ENCODE measurements at places on chromosomes 11 and 22.

DNA sequence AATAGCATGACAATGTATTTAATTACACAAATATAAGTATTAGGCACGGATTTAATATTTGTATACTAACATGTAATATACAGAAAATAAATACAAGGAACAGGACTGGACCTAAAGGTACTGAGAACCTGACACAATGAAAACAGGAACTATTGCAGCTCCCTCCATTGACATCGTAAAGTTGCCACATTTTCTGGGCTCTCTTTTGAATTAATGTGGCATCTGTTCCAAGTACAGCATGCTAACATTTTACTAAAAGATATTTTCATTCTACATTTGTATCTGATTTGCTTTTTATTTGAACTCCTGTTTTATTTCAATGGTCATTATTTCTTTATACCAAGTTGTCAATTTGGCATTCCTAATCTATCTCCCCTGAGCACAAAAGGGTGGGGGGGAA is 15.3 kb downstream of the PHF21A start:
- no peak for DNase-seq

DNA sequence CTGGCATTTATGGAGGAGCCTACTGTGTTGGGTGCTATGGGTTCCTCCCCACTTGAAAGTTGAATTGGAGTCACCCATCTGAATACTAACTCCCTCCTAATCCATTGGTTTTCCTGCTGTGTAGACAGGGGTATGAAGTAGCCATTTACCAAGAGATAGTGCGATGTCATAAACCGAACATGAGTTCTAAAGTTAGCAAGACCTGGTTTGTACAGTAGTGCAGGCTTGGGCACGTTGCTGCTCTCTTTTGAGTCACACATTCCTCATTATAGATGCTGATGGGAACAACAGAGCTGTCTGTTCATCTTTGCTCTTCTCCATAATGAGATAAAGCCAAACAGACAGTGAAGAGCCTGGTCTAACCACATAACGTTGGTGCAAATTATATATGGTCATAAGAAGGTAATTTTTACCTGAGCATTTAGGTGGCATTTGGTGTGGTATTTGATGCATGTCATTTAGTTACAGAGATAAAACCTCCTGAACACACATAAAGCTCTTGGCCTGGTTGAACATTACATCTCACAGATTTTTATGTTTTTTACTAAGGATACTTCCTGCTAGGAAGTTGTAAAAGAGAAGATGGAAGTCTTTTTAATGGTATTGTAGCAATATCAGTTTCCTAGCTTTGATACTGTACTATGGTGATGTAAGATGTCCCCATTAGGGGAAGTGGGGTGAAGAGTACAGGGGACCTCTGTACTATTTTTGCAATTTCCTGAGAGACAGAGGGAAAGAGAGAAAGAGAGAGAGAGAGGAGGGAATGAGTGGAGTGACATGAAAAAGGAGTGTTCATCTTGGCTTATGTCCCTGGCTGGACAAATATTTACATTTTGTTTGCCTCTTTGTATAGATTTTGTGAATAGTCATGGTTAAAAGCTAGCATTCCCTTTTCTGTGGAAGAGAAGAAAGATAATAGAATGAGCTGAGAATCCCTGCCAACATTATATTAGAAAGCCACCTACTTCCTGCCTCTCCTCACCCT is 27.9 kb downstream of the GRAP2 start:
- DNase-seq, result no peak

DNA sequence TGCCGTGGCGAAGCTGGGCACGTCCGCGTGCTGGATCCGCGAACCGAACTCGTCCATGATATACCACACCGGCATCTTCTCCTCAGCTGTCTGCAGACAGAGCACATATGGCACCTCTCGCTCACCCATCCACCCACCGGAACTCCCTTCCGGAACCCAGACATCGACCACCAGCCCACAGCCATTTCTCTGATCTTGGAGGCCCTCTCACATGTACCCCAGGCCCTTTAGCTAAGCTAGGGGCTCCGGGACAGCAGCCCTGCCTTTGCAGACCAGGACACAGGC is 7.1 kb downstream of the TTLL12 start:
- DNase-seq, result no peak

DNA sequence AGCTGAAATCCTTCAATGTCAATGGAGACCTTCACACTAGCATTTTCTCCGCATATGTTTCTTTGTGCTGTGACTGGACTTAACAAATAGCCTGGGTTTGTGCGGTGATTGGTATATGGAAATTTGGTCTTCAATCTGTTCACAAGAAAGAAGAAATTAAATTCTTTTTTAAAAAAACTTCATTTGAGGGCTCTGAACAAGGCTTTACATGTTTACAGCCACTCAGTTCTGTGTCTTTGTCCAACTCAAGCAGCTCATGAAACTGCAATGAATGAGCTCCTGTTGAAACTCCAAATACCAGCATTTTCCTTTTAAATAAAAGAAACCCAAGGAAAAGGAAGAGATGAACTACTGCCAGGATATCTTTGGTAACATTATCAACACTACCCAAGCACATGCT is 57.3 kb downstream of the PIK3C2A start:
- no peak for DNase-seq

DNA sequence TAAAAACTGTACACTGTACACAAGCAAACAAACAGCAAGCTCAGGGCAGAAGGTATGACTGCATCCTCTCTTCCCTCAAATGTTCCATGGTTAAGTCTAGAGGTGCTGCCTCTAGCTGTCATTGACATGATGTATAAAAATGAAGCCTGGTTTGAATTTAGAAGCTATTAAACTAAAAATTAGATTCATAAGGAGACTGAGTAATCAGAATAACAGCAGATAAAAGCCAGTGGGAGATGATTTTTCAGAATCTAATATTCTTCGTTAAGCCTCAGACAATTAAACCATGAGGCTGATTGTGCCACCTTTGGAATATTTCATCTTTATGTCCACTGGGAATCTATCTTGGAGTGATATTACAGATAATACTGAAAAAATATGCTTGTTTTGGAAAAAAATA is 101.4 kb upstream of the ZC3H12C start:
- no peak for DNase-seq

DNA sequence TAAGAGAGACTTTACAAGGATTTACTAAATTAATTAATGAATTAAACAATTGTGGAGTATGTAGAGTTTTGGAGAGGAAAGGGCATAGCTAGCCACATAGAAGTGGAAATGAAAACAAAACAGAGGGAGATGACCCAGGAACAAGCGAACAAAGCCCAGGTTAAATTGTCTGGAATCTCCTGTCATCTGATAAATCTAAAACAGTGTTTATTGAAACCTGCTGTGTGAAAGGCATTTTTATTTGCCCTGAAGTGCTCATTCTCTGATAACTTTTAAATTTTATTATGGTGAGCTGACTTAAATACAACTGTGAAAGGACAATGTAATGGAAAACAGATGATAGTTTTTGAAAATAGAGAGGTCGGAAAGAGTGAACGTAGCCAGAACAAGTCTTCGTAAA is 682.8 kb upstream of the KIRREL3 start:
- no peak for DNase-seq

GRCh38 chr11:127006311-127006710 is 5.7 kb upstream of the KIRREL3 start:
- DNase-seq, result no peak

- DNase-seq, result no peak
Measured at GRCh38 chr22:40215266-40215665, 37.5 kb downstream of the TNRC6B start.

DNA sequence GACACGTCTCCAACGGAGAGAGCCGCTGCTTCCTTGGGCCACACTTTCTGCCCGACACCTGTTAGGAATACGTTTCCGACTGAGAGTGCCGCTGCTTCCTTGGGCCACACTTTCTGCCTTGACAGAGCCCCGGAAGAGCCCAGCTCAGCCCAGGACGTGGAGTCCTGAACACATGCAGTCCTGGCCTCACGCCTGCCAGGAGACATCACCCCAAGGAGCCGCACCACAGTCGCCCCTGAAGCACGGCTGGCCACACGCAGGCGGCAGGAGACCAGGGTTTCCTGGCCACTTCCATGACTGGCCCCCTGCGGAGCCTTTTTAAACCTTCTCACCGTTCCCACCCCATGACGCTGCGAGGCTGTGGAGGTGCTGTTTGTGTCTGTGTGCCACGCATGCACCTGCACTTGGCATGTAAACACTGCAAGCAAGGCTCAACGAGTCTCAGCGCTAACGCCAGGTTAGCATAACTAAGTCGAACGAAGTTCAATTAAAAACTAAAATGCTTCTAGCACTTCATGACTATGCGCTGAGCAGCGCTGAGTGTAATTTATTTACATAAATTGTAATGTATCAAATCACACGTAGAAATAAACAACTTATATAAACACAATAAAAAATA is 8.8 kb downstream of the TOLLIP start:
- DNase-seq, result no peak

- no peak for DNase-seq
Measured at GRCh38 chr22:17486313-17486712, 77.0 kb upstream of the SLC25A18 start.
